ENCODE measurements at places on chromosomes 5 and 9.
A peak's percentile ranks its signal among the peaks of the same experiment; 100 is the strongest.

DNA sequence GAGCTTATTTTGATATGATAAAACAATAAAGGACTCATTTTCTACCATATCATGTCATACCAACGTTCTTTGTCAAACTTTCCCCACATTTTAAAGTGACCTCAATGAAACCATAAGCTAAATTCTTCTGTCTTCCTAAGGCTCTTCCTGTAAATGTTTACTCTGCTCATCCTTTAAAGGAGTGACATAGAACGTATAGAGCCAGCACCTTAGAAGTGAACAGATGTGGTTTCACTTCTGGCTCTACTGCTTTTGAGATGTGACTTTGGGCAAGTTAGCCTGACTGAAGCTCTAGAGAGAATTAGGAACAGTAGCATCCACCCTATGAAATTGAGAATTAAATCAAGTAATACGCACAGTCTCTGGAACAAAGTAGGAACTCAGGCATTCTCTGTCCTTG, 24.1 kb downstream of the SAR1B start:
- no peak for DNase-seq

- no peak for DNase-seq
These were observed 895.5 kb upstream of the DMAC1 start for GRCh38 chr9:8694983-8695588.

GRCh38 chr5:163564321-163564938, 59.0 kb downstream of the MAT2B start:
- DNase-seq: peak; percentile 43

GRCh38 chr9:19148187-19148586, 20.9 kb upstream of the PLIN2 start:
- DNase-seq: no peak

All from activated T-helper 2 cell treated with anti-CD3 and anti-CD28 coated beads, Interferon-gamma antibody, Interleukin-2, Interleukin-4, amounts not matched to agents 10 μg/mL and 5 μg/mL and 100 μg/mL, durations not matched to agents 14 hours and 24 hours and 36 hours (primary cell).